ENCODE measurements at places on chromosomes 2 and 18.

DNA sequence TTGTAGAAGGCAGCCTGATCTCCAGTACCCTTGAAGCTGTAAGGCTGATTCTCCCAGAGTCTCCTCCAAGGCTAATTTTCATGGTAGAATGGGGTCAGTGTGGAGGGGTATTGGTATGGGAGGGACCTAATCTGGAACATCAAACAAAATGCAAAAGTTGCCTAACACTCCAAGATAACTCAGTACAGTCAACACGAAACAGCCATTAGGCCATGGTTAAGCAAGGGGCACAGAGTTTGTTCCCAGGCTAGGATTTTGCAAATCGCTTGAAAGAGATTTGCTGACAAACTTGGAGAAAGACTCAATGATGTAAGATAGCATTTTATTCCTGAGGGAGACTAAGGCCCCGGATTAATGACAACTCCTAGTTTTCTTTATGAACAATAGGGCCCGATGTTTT is 5.4 kb downstream of the PID1 start:
- DNase-seq = no peak

GRCh38 chr18:62732617-62733016 is 17.3 kb downstream of the PHLPP1 start:
- no peak for DNase-seq

DNA sequence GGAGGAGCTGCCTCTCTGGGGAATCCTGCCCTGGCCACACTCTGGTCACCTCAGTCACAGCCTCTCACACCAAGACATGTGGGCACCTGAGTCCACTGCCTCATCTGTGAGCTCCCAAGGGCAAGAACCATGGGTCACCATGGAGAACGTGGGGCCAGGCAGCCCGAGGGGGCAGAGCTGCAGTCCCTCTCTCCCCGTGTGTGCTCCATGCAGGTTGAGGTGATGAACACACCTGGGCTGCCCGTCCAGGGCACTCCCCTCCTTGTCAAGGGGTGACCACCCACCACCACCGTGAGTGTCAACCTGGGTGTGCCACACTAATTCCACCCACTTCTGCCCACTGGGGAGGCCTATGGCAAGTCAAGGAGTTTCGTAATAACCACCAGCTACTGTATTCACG is 159.6 kb upstream of the RAB6C start:
- no peak for DNase-seq

- DNase-seq = no peak
Measured at GRCh38 chr2:178155524-178155923, 38.8 kb upstream of the OSBPL6 start.

- no peak for DNase-seq
Measured at GRCh38 chr2:100773538-100773937, 46.4 kb upstream of the NPAS2 start.

- no peak for DNase-seq
Measured at GRCh38 chr2:18991177-18992168, 366.9 kb downstream of the OSR1 start.

DNA sequence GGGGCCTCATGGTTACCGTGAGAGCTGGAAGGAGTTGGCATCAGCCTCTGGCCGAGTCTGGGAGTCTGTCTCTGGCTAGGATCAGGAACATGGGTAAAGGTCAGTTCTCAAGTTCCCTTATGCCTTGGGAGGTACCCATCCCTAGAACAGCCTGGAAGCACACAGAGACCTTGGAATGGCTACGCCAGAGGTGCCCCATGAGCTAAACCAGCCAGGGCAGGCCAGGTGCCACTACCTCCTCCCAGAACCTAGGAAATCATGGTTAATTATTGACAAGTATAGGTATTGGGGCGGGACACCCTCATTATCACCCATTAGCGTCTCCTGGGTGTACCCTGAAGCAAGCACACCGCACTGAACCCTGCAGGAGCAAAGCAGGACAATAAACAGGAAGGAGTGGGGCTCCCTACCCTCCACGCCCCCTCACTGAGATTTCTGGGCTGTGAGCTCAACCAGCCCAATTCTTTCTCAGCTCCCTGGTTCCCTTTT is 3.0 kb upstream of the ASPRV1 start:
- no peak for DNase-seq

DNA sequence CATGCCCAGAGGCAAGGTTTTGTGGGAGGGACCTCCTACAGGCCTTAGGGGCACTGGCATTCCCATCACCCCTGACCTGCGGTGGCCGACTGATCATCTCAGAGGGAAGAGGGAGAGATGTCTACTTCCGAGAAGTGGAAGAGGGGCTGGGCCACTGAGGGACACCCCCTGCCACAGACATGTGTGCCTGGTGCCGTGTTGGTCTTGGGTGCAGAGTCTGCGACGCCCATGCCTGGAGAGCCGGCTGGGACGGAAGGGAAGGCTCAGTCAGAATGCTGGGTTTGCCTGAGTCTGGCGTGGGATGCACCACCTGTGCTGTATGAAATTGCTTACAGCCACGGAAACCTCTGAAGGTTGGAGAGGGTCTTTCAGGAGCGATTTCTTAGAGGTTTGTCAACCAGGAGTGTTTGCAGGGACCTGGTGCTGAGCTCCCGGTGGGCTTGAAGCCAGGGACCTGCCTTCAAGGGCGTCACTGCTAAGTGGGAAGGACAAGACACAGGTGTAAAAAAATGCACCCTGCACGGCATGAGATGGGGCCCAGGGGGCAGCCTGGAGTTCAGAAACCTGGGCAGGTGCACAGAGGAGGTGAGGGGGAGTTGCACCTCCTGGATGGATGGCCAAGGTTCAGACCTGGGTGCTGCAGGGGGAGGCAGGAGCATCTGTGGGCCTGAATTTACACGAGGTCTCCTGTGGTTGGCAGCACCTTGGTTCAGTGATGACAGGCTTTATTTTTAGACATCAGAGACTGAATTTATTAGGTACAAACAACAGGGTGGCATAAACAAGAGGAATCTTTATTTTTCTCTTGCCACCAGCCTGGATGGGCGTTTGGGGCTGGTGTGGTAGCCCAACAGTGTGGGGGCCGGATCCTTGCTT is 100.3 kb downstream of the CTIF start:
- no peak for DNase-seq

DNA sequence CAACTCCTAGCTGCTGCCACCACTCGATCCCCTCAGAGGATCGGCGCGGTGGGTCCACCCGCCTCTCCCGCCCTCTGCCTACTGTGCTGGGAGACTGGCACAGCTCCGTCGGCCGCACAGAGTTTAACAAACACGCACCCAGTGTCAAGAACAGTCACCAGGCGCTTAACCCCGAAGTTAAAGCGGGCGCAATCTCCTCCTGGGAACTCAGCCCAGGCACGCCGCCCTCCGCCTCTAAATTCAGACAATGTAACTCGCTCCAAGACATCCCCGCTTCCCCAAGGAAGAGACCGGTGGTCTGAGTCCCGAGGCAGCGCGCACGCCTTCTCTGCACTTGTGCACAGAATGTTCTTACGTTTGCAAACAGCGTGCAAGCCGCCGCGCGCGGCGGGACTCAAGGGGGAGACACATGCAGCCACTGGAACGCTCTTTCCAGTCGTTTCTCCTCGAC is 533 bp downstream of the CXCR4 start:
- peak; percentile 69 for DNase-seq

- DNase-seq = no peak
Measured at GRCh38 chr18:9910661-9911060, 3.2 kb upstream of the VAPA start.

DNA sequence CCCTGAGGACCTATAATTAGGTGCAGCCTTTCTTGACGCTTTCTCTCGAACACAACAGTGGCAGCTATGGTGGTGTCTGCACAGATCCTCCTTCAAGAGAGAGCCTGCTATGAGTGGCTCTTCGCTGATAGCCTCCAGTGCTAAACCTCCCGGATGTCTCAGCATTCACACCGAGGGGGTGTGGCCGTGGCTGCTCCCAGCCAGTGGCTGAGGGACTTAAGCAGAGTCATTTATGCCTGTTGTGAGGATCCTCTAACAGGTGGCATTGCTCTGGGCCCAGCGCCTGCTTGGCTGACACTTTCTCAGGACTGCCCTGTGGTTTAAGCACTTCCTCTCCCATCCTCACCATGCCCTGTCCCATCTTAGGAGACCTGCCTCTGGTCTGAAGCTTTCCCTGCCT is 592.0 kb upstream of the LRRTM1 start:
- DNase-seq = no peak

DNA sequence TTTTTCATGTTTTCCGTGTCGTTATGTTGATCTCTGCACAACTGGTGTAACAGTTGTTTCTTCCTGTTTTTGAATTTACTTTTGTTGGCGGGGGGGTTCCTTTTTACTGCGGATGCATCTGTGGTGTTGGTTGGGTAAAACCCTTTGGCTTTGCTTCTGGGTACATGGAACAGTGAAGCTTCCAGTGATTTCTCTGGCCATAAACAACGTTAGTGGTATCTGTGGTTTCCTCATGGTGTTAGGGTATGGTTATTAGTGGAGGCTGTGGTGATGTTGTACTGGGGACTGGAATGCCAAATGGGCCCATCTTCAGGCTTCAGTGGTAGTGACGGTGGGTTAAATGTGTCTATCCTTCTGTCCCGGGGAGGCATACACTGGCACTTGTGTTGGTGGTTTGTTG is 285.4 kb upstream of the ZNF804A start:
- DNase-seq = no peak

DNA sequence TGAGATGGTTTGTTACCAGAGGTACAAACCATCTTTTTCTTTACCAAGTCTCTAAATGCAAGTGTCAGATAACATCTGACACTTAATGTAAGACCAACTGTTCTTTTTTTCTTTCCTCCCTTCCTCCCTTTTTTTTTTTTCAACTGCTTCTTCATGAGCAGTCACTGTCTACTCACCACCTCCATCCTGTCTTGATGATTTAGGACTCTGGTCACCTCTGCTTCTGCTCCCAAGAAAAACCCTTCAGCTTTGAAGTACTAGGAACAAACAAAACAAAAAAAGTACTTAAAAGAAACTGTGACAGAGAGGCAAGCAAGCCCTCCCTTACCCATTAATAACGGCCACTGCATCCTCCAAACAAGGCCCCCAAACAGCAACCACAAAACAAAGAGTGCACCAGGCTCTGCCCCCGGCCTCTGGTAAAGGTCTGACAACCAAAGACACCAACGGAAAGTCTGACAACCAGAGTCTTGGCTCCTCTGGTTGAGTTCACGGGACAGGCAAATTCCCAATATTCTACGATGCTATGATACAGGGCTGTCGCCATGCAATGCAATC is 141.0 kb downstream of the ARL4C start:
- DNase-seq = no peak

GRCh38 chr18:53701697-53702096 is 522.8 kb downstream of the MBD2 start:
- DNase-seq = no peak

DNA sequence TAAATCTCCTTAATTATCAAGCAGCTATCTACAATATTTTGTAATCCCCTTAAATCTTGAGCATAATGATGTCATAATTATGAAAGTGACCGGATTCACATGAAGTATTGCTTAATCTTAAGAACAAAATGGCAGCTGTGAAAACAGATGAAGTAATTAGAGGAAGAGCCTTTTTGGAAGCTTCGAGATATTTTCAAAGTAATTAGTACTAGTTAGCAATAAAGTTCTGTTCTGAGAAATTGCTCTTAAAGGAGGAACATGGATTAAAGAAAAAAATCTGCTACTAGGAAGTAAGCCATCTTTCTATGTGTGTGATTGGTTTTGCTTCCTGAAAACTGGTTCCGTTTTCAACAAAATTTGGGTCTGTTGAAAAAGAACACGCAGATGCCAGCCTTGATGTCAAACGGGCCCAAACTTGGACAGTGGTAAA is 18.3 kb downstream of the CLUL1 start:
- no peak for DNase-seq

GRCh38 chr18:6504605-6505497 is 90.1 kb upstream of the L3MBTL4 start:
- DNase-seq = no peak

DNA sequence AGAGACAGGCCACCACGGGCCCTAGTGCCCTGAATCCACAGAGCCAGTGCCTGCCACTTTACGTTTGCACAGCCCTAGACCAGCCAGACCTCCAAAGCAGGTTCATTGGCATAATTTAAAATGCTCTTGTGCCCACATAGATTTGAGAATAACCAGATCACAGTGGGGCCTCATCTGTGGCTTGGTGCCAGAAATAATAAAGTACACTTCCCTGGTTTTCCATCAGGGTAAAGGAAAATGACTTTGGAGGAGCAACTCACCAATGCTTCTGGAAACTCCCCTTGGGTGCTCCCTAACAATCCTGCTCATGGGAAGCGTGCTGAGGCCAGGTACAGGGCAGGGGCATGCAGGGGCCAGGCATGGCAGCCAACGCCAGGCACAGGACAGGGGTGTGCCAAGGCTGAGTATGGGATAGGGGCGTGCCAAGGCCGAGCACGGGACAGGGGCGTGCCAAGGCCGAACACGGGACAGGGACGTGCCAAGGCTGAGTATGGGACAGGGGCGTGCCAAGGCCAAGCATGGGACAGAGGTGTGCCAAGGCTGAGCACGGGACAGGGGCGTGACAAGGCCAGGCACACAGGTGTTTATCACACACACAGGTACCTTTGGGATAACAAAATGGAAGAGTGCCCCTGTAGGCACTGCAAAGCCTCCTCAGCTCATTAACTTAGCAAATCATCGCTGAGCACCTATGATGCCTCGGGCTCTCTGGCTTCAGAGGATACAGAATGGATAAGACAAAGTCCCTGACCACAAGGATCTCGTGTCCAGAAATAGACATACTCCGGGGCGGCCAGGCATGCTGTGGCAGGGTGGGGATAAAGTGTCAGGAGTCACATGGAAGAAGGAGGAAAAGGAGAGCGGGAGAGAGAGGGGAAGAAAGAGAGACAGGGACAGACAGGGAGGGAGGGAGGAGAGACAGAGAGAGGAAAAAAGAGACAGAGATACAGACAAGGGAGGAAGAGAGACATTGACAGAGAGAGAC is 334.7 kb downstream of the EIPR1 start:
- DNase-seq = no peak

- no peak for DNase-seq
Measured at GRCh38 chr2:240579771-240580614, 6.5 kb upstream of the CAPN10 start.

DNA sequence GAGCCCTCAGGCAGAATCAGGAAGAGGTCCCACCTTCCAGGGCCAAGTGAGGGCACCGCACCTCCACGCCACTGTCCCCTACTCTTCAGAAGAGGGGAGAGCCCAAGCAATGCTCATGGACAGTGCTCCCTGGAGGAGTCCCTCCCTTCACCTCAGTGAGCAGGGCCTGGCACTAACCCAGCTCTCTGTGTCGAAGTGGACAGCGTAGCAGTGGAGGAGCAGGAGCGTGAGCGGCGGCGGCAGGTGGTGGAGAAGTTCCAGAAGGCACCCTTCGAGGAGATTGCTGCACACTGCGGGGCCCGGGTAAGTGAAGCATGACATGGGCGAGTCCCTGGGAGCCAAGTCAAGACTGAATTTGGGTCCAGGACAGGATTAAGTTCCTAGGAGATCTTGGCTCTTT is 16.7 kb downstream of the POMC start:
- no peak for DNase-seq

DNA sequence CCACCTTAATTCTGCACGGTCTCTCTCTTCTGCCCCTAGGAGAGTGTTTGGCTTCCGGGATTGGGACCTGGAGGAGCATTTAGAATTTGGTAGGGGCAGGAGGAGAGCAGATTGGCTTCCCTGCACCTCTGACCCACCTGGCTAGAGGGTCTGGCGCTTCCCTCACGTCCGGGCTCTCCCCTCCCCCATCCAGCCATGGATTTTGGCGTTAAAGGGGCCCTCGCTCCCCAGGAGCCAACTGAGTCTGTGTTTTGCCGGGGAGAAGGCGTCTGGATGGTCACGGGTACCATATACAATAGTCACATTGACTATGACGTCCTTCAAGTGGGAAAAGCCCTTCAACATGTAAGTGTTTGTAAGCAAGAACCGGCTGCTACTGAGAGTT is 6.6 kb downstream of the HOXD3 start:
- DNase-seq = no peak
